MM.1S (cell line): ENCODE measurements at places on chromosomes 1 and 21.

- DNase-seq = no peak
Observed at GRCh38 chr1:208587110-208587509, 342.9 kb upstream of the PLXNA2 start.

GRCh38 chr1:181204530-181204929 is 116.0 kb downstream of the IER5 start:
- DNase-seq = no peak

DNA sequence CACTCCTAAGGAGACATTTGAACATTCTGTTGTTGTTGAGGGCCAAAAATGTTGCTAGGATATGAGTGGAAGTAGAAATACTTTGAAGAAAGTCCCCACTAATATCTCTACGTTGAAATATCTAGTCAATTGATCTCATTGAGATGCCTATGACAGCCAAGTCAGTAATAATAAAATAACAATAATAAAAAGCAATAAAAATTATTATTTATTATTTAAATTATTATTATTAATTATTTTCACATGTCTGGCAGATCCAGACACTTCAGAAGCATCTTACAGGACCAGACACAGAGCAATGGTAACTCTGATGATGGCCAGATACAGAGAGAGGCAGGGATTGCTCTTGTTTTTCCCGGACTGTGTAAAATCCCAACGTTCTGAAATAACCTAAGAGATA is 143.5 kb upstream of the PALMD start:
- no peak for DNase-seq

- DNase-seq = no peak
Observed at GRCh38 chr1:19435181-19435580, 50.2 kb downstream of the CAPZB start.

- peak; percentile 53 for DNase-seq
Observed at GRCh38 chr1:56045477-56045876, 533.9 kb downstream of the PLPP3 start.

DNA sequence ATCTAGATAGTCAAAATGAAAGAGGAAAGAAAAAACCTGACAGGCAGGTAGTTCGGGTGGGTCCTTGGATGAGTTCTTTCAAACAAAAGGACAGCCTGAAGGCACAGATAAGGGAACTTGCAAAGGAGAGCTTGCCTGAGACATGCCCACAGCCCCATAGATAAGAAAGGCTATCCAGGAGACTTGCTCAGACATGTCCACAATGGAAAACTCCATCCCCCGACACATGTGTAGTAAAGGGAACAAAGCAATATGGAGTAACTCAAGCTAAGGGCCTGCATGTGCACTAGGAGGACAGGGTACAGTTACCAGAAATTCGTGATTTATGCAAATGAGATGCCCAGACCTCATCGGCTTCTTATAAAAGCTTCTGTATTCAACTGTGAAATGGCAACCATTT is 281.5 kb downstream of the NEGR1 start:
- no peak for DNase-seq

GRCh38 chr1:47830021-47830420 is 167.2 kb downstream of the TRABD2B start:
- DNase-seq = no peak

DNA sequence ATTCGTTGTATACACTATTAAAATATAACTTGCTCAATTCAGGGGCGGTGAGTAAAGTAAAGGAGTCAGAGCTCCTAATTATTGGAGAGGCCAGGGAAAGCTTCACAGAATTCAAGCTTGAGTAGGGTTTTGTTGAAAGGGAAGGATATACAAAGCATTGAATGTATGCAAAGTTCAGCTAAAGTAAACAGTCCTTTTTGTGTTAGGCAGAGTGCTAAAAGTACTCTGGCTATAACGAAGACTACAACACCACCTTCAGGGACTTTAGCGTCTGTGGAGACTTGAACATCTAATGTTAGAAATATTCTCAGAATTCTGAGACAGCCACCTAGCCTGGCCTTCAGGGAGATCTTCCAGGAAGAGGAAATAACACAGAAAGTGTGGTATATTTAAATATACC is 1.1 kb downstream of the FALEC start:
- no peak for DNase-seq

DNA sequence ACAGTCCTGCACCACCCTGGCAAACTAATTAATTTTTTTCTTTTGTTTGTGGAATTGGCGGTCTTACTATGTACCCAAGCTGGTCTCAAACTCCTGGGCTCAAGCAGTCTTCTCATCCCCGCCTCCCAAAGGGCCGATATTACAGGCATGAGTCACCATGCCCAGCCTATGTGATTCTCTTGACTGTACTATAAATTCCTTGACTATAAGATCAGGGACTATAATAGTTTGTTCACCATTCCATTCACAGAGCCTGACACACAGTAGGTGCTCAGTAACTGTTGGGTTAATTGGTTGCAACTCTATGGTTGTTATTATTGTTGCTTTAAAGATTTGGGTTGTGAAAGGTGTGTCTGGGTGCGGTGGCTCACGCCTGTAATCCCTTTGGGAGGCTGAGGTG is 17.2 kb downstream of the DAP3 start:
- DNase-seq = no peak

GRCh38 chr1:42013881-42014470 is 95.3 kb upstream of the HIVEP3 start:
- DNase-seq = no peak

DNA sequence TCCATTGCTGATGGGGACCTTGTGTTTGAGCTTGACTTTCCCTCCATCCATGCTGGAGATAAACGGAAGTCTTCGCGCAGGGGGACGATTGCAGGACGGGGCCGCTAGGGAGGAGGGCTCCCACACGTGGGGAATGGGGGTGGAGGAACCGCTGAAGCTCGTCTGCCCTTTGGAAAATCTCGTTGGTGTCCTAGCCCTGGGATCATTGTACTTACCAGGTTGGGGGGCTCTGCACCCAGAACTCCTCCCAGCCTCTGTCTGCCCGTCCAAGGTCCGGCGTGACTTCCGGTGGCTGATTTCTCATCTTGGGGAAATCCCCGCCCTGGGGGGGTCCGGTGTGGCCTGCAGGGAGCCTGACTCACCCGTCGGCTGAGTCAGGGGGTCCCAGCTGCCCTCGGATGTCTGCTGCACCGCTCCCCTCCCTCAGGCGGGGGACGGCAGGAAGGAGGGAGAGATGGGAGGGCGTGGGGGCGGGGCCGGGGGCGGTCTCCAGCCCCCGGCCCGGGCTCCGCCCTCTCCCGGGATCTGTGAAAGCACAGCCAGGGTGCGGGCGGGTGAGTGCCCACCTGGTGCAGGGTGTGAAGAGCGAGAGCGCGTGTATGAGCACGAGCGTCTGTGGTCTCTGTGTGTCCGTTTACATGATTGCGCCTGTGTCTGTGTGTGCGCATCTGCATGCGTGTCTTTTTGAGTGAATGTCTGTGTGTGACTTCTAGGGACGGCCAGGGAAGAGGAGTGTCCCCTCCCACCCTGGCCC is 35.8 kb downstream of the PIK3CD start:
- DNase-seq = peak; percentile 35

- no peak for DNase-seq
Observed at GRCh38 chr21:33816174-33816573, 99.4 kb downstream of the ATP5PO start.

DNA sequence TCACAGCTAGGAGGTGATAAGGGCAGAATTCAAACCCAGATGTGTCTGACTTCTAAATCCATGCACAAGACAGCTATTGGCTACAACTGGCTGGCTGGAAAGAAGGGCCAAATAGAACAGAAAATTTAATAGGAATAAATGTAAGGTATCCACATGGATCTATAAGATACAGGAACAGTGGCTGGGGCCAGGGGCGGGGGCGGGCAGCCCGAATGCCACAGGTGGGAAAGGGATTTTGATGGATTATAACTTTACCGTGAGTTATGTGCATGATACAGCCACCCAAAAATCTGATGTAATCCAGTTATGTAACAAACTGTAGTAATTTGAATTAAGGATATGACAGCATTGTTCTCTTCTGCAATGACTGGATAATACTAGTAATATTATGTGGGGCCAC is 87.0 kb upstream of the COA6 start:
- no peak for DNase-seq

GRCh38 chr1:11180342-11180744 is 8.8 kb upstream of the ANGPTL7 start:
- no peak for DNase-seq

DNA sequence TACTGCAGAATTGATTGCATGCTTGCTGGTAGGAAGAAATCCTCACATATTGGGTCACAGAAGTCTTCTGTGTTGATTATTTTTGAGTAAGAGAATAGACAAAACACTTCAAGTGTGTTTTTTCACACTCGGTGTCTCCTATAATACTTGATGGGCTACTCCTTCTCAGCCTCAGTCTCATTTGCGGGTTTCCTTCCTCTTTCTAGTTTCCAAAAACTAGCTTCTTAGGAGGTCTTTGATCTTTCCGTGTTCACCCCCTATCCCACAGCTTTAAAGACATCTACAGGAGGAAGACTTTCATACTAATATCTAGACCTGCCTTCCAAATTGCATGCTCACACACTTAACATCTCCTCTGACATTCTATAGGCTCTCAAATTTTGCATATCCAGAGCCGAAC is 40.7 kb upstream of the NTPCR start:
- DNase-seq = no peak

DNA sequence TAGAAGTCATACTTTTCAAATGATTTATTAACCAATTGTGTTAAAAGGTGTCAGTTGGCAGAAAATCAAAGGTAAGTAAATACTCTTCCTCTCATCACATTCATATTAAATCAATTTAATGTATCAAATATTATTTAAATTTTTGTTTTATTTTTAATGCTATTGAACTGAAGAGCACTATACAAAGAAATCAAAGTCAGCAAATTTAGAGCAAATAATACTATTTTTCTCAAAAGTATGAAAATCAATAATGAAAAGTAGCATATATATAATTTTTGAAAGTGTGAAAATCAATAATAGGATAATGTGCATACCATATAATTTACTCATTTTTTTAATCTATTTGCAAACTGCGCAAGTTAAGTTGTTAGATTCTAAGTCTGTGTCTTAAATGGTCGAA is 181.0 kb downstream of the SPATA17 start:
- no peak for DNase-seq

- DNase-seq = no peak
Observed at GRCh38 chr1:43687301-43688108, 19.8 kb upstream of the ST3GAL3 start.

- no peak for DNase-seq
Observed at GRCh38 chr1:27152004-27152828, 2.7 kb downstream of the SLC9A1 start.

DNA sequence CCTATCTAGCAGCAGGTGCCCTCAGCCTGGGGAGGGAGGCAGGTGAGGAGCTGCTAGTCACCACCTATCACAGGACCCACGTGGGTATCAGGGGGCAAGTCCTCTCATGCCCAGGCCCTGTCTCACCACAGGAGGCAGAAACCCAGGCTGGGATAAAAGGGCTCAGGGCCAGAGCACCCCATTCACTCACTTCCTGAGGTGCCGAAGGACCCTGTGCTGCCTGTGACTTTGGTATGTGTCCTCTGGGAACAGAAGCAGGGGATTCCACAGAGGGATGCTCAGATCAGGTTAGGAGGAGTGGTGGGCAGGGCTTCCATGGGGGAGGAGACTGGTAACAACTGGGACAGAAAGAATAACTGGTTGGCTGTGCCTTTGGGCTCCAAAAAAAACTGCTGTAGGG is at the start of gene LCE1E:
Gene LCE1E (plus strand): TSS at position 181 of the 400 bp plus-strand sequence. CDS start 1,043 bp downstream, outside the sequence.
- DNase-seq = peak; percentile 51

- no peak for DNase-seq
Observed at GRCh38 chr1:202694314-202694713, 15.9 kb downstream of the SYT2 start.

- no peak for DNase-seq
Observed at GRCh38 chr1:30783256-30783915, 25.8 kb upstream of the LAPTM5 start.

GRCh38 chr1:209577346-209577745 is 6.2 kb upstream of the CAMK1G start:
- DNase-seq = no peak

DNA sequence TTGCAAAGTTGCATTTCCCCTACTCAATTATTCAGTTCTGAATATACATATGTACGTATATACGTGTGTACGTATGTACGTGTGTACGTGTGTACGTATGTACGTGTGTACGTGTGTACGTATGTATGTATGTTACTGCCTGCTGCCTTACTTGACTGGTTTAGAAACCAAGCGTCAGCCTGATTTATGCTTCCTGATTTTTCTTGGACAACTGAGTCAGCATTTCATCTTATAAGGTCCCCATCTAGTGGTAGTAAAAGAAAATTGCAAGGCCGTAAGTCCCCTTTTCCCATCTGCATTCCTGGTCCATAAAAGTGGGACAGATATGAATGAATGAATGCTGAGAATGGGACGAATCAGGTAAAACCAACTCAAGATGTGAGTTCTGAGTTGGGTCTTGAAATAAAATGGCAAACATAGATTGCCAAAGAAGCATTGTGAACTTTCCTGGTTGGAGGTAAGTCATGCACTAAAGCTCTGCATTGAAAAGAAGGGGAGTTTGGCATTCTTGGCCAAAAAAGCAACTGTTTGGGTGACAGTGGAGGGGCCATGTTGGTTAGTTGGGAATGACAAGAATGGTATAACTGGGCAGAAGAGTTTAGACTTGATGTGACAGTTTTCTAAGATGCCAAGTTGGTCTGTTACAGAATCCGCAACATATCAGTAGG is 76.4 kb upstream of the DNAH14 start:
- DNase-seq = peak; percentile 16

DNA sequence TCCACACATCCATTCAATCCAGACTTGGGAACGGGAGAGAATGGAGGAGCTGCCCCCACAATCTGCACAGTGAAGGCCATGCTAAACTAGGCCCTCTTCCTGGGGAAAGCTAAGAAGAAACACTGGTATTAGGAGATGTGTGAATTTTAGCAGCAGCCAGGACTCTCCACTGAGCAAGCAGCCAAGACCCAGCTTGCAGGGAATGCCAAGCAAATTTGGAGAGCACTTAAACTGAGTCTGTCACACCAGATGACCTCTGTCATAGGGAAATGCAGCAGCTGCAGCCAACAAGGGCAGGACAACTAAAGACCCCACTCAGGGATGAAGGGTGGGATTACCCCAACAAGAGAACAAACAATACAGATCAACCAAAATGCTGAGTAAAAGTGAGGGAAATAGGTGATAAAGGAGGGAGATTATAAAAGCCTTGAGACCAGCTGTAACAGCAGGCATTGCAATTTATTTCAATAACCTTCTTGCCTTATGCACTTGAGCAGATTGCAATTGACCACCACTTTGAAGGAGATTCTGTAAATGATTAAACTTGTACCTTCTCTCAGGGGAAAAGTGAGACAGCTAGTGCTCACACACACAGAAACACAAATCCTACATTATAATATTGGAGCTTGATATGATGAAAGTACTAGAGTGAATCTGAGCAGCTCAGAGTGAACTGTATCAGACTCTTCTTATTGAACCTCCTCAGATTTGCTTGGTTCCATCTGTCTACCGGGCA is 2.5 kb upstream of the CLCA1 start:
- no peak for DNase-seq

DNA sequence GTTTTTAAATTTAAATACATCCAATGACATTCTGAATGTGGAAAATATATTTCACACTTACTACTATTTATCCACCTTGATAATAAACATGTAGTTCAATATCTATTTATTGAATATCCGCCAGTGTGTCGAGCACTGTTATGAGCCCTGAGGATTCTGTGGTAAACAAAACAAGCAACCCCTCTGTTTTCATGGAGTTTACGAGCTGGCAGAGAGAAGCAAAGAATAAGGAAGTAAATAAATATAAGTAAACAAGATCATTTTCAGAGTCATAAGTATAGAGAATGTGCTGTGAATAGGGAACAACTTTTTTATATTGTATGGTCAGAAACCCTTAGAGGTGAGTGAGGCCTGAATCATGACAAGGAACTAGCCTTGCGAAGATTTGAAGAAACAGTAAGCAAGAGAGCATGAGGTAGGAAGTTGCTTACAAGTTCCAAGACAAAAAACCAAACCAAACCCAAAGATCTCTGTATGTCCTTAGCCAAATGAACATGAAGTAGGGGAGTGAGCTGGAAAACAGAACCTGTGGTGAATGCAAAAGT is 6.4 kb upstream of the SERBP1 start:
- no peak for DNase-seq
